ENCODE measurements at places on chromosomes 4 and X.

- DNase-seq = peak; percentile 35
Measured at GRCh38 chrX:153944140-153944799, at the start of gene RENBP. Gene RENBP, minus strand, starts transcription at chrX:153944643. Its CDS starts 33 bp downstream, at chrX:153944610.

GRCh38 chr4:138639018-138639741 is 376.4 kb upstream of the NOCT start:
- no peak for DNase-seq

DNA sequence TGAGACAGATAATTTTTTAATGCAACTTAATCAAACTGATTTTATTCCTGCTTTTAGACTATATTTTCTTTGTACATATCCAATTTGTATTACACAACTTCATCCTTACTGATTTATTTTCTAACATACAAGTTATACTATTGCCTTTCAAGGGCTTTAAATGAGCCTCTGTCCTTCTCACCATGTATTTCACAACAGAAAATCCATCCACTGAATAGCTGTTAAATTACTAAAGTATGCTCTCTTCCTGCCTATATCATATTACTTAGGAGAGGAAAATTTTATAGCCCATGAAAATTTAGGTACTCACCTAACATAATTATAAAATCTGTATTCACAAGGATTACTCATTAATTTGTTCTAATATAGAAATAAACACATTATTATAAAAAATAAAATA is 528.6 kb downstream of the ANKRD50 start:
- no peak for DNase-seq

- no peak for DNase-seq
Measured at GRCh38 chr4:23957465-23957864, 67.6 kb upstream of the PPARGC1A start.
